ENCODE measurements at places on chromosomes 12 and 14.
A peak's percentile ranks its signal among the peaks of the same experiment; 100 is the strongest.

GRCh38 chr12:83859021-83859420 is 1053.6 kb downstream of the SLC6A15 start:
- peak; percentile 23 for DNase-seq

DNA sequence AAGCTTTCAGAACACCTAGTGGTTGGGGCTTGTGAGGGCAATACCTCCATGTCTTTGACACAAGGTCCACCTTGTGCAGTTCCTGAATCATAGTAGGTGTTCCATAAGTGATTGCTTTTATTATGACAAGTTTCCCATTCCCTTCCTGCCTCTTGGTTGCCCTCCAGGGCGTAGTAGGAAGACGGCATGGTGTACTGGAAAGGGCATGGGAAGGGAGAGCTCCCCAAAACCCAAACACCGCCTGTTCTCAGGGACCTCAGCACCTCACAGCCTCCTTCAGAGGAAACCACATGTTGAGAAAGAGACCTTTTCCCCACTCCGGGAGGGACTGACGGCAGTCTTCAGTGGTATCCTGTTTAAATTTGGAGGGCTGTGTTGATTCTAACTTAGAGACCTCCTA is 21.1 kb downstream of the EVL start:
- no peak for DNase-seq

GRCh38 chr12:16324772-16325171 is 22.7 kb upstream of the MGST1 start:
- no peak for DNase-seq

DNA sequence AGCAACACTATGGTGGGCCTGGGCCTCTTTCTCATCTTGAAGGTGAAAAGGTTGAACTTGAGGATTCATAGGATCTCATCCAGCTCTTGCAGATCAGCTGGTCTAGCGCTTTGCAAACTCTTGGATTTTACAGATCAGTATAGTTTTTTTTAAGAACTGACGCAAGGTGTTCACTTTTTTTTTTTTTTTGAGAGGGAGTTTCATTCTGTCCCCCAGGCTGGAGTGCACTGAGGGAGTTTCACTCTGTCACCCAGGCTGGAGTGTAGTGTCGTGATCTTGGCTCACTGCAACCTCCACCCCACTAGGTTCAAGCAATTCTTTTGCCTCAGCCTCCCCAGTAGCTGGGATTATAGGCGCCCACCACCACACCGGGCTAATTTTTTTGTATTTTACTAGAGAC is 20.4 kb upstream of the LGMN start:
- DNase-seq = no peak

GRCh38 chr12:11307143-11307542 is 3.1 kb downstream of the PRB4 start:
- no peak for DNase-seq

- no peak for DNase-seq
Measured at GRCh38 chr14:73263606-73264005, 26.3 kb downstream of the PAPLN start.
